ENCODE measurements at places on chromosomes 5 and 9.

- DNase-seq, result no peak
Measured at GRCh38 chr5:103298607-103299188, 40.1 kb downstream of the MACIR start.

DNA sequence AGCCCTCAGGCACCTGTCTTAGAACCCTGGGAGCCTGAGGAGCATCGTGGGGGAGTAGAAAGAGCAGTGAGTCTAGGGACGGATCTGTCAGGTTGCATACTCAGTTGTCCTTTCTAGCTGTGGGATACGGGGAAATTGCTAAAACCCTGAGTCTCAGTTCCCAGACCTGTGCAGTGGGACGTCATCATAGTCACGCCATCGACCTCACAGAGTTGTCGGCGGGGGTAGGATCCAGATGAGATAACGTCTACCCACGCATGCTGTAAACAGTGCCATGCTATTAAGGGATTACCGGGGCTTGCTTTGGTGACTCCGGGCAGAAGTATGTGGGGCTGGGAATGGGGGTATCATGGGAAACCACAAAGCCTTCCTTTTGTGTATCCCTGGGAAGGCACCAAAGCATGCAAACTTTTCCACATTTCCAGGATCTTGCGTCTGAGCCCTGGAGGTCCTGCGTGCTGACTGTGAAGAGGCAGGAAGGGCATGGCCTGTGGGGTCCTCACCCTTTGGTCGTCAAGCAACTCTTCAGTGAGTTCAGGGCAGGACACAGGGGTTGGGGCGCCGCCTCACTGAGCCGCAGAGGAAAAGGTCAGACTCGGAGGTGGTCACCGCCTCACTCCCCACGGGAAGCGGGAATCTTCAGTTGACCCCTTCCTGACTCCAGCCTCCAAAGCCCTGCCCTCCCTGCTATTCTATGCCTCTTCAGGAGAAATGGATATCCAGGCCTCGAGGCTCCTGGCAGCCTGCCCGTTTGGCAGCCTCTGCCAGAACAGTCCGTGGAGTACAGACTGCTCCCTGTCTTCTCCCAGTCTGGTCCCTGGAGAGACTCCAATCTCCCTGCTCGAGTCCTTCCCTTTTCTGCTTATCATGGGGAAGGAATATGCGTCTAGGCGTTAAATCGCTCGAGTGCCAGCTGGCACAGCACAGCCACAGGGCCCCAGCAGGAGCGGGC lies 186.8 kb upstream of the KLF9 start:
- DNase-seq, result peak; percentile 81

- DNase-seq, result peak; percentile 17
Measured at GRCh38 chr5:126020770-126021169, 402.4 kb upstream of the GRAMD2B start.

GRCh38 chr9:116435706-116436105 lies 251.4 kb upstream of the TRIM32 start:
- DNase-seq, result no peak

DNA sequence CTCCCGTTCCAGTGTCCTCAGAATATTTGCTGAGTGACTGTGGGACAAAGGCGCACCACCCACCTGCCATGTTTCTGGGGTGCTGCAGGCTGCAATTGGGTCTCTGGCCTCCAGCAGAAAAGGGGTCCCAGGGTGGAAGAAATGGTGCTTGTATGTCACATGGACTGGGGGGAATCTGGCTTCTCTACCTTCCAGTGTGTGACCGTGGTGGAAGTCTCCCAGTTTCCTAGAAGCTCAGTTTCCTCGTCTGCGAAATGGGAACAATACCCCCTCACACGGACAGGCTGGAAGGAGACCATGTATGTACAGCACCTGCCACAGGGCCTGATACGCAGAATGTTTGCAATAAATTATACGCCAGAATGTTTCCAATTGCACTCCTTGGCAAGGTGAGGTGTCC lies 23.8 kb downstream of the CPLX2 start:
- DNase-seq, result no peak

DNA sequence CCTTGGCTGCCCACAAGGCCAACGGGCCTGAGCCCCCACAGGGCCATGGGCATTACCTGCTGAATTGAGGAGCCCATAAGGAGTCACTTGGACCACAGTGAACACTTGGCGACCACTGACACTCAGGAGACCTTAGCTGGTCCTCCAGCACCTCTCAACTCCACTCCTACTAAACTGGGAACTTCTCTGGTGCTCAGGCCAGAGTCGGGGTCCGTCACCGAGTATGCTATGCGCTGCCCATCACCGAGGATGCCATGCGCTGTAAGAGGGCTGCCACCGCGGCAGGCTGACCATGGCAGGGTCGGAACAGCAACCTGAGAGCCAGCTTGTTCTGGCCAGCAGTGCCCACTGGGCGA lies 600 bp upstream of the SQSTM1 start:
- peak; percentile 43 for DNase-seq

- DNase-seq, result no peak
Measured at GRCh38 chr5:149407323-149408251, 28.5 kb upstream of the IL17B start.

DNA sequence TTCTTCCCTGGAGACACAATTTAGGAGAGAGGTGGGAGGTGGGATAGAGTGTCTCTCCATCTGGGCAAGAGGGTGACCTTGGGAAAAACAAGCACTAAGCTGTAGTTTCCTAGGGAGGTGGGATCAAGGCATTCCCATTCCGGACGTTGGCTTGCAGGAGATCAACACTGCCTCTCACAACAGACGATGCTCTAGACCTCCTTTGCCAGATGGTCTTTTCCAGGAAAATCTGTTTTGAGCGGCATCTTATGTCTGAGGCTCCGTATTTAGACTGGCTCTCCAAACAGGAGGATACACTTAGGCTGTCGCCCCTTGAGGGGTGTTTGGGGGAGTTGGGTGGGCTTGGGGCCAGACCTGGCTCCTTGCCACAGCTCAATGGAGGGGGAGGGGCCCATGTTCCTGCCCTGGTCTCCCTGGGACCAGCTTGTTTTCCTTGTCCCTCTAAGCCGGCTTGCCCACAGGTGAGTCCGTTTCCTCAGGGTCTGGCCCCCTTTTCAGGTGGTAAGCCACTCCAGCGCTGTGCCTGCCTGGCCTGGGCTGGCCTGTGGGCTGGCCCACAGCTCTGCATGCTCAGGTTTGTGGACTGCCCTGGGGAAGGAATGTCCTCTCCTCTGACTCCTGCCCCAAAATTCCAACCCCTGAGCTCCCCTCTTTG lies 2.4 kb downstream of the PSD2 start:
- no peak for DNase-seq

DNA sequence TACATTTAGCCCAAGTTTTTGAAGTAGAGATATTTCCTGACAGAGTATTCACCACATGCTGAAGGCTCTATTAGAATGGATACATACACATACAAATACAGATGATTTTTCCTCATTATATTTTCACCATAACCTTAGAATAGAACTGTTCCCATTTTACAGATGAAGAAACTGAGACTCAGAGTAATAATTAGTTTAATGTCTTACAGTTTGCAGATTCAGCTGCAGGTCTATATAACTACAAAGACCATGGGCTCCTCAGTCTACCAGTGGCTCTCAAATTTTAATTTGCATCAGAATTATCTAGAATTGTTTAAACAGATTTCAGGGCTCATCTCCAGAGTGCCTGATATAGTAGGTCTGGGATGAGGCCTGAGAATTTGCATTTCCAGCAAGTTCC lies 64.4 kb downstream of the GRAMD2B start:
- no peak for DNase-seq

DNA sequence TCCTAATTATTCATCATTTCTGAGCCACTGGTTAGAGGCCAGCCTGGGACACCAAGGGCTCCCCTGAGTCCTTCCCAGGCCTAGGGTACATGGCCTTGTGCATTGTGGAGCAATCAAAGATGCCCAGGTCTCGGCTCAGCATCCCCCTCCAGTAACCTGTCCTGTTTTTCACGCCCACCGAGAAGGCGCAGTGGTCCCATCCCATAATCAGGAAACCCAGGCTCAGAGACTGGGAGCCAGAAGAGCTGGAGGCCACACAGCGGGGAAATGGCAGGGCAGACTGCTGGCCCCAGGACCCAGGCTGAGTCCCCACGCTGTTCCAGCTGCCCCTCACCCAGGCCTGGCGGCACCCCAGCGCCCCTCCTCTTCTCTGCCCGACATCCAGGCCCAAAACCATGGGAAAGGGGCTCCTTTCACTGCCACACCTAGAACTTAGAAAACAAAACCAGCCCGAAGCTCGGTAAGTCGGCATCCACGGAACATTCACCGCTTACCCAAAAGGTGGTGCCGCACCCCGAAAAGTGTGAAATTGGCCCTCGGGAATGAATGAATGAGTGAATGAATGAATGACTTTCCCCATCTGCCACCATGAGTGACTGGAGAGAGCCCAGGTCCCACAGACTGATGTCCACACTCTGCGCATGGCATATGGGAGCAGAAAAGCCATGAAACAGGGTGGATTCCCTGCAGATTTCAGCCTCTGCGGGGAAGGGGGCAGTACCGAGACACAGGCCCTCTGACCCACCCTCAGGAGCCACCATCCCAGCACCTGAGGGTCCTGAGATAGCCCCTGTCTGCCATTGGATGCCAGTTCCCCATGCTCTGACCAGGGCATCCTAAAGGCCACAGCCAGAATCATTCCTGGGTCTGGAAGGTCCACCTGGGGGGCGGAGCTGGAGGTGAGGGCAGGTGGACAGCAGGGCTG lies 132.5 kb downstream of the OLFM1 start:
- DNase-seq, result no peak

GRCh38 chr9:2727966-2728613 lies 10.8 kb downstream of the KCNV2 start:
- DNase-seq, result peak; percentile 34

GRCh38 chr9:30944225-30944569 lies 1440.2 kb upstream of the ACO1 start:
- DNase-seq, result no peak

GRCh38 chr9:36046923-36047322 lies 10.2 kb downstream of the RECK start:
- no peak for DNase-seq

DNA sequence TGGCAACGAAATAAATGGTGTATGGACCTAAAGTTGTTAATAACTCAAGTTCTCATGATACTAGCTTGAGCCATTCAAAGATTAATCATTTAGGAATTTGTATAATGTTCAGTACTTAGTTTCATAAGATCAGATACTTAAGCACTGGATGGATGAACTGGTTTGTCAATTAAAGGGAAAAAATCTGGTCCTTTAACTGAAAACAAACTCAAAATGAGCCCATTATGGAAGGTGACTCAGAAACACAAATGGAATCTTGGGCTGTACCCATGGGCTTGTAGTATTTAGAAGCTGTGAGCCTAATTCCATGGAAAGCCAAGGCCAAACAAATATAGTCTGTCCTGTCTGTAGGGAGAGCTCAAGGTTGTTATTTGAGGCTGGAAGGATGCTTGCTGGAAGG lies 27.6 kb upstream of the ADRB2 start:
- DNase-seq, result no peak

GRCh38 chr9:78235256-78235761 lies 566 bp upstream of the CEP78 start:
- DNase-seq, result no peak

GRCh38 chr9:85321561-85321960 lies 420.2 kb downstream of the AGTPBP1 start:
- no peak for DNase-seq
